ENCODE measurements at places on chromosomes 11 and 22.

GRCh38 chr22:37335806-37336199, 53.5 kb downstream of the CYTH4 start:
- DNase-seq, result no peak

DNA sequence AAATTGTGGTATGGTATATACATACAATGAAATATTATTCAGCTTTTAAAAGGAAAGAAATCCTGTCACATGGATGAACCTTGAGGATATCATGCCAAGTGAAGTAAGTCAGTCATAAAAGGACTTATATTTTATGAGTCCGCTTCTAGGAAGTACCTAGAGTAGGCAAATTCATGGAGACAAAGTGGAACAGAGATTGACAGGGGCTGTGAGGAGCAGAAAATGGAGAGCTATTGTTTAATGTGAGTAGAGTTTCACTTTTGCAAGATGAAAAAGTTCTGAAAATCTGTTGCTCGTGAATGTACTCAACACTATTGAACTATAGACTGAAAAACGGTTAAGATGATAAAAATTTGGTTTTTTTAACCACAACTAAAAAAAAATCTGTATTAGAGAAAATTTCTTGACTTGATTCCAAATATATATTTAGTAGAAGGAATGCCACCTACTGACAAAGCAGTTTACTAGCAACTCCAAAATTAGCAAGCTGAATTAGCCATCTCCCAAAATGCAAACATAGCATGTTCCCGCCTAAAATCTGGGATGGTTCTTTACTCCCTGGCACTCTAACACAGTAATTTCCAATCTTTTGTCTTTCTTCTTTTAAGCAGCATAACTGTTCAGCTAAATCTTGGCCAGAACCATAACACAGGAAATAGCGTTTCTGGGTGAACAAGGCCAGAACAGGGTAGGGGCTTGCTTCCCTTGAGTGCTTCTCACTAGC, 1.5 kb downstream of the UFD1 start:
- DNase-seq, result no peak

GRCh38 chr11:124837491-124837856, 27.8 kb upstream of the ROBO3 start:
- DNase-seq, result peak; percentile 85

DNA sequence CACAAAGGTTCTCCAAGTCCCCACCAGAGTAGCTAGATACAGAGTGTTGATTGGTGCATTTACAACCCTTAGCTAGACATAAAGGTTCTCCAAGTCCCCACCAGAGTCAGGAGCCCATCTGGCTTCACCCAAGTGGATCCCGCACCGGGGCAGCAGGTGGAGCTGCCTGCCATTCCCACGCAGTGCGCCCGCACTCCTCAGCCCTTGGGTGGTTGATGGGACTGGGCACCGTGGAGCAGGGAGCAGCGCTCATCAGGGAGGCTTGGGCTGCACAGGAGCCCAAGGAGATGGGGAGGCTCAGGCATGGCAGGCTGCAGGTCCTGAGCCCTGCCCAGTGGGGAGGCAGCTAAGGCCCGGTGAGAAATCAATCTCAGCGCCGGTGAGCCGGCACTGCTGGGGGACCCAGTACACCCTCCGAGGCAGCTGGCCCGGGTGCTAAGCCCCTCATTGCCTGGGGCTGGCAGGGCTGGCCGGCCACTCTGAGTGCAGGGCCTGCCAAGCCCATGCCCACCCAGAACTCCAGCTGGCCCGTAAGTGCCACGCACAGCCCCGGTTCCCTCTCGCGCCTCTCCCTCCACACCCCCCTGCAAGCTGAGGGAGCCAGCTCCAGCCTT, 404.1 kb downstream of the METTL15 start:
- DNase-seq, result no peak

DNA sequence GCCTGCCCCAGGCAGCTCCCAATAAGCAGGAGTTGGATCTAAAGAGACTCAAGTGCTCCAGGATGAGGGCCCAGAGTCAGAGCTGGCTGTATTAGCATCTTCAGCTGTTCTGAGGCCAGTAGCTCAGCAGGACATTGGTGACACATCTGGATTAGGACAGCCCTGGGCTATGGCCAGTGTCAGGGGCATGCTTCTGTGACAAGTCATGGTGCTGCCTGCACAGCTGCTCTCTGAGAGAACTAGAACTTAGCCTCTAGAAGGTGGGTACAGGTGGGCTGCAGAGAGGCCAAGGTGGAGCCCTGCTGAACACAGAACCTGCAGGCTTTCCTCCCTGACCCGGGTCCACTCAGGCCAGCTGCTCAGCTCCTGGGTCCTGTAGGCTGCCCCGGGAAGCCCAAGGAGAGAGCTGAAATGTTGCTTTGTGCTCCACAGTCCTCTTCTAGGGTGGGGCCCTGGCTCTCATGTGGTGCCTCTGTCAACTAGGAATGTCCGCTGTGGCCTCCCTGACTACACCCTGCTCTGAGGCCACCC, 426.9 kb downstream of the SOX6 start:
- no peak for DNase-seq

GRCh38 chr11:75195167-75195962, 44.5 kb downstream of the SLCO2B1 start:
- no peak for DNase-seq

GRCh38 chr11:27913650-27914049, 194.3 kb downstream of the KIF18A start:
- DNase-seq, result no peak

GRCh38 chr11:113562981-113563461, 87.8 kb upstream of the DRD2 start:
- no peak for DNase-seq

DNA sequence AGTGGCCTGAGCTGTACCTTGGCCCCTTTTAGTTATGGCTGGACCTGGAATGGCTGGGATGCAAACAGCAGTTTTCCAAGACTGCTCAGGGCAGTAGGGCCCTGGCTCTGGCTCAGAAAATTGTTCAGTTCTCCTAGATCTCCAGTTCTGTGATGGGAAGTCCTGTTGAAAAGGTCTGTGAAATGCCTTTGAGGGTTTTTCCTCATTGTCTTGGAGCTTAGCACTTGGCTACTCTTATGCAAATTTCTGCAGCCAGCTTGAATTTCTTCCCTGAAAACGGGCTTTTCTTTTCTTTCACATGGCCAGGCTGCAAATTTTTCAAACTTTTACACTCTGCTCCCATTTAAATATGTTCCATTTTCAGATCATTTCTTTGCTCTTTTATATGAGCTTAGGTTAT, 33.2 kb downstream of the OR4A15 start:
- DNase-seq, result no peak

GRCh38 chr11:73012121-73012863, 129.8 kb downstream of the FCHSD2 start:
- DNase-seq, result no peak

DNA sequence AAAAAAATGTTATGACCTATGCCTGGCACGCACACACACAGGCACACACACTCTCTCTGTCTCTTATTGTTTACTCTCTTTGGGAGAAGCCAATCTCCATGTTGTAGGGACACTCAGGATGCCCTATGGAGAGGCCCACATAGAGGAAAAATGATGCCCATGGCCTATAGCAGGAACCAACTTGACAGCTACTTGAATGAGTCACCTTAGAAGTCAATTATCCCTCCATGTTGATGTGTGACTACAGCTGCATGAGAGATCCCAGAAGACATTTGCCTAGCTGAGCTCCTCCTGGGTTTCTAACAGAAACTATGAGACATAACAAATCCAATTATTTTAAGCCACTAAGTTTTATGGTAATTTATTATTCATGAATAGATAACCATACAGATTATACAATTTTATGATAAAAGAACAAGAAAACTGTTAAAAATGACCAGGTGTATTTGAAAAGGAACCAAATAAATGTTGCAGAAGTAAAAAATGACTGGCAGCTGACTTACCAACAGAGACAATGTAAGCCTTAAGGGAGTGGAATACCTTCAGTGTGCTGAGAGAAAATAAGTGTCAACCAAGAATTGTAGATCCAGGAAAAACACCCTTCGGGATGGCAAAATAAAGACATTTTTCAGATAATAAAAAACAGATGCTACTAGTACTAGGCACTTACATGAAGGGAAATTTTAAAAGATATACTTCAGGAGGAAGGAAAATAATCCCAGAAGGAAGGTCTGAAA, 403.7 kb upstream of the SYN3 start:
- no peak for DNase-seq

GRCh38 chr11:130359419-130359818, 44.7 kb upstream of the ZBTB44 start:
- DNase-seq, result no peak

- no peak for DNase-seq
These were observed 11.3 kb downstream of the PRAME start for GRCh38 chr22:22547692-22548300.

- DNase-seq, result no peak
These were observed 72.1 kb downstream of the ZC3H12C start for GRCh38 chr11:110165039-110165925.
